Stimulated activated CD8-positive, alpha-beta memory T cell treated with anti-CD3 and anti-CD28 coated beads, Interleukin-7, amount 100 ng/mL, for 1 hour (primary cell): ENCODE measurements at places on chromosomes 3 and 15.

- DNase-seq, result no peak
Measured at GRCh38 chr3:117170094-117170493, 460.5 kb downstream of the TUSC7 start.

GRCh38 chr15:70473581-70474370, 289.6 kb downstream of the UACA start:
- DNase-seq, result no peak

GRCh38 chr15:63354821-63355650, 26.6 kb downstream of the CA12 start:
- no peak for DNase-seq

DNA sequence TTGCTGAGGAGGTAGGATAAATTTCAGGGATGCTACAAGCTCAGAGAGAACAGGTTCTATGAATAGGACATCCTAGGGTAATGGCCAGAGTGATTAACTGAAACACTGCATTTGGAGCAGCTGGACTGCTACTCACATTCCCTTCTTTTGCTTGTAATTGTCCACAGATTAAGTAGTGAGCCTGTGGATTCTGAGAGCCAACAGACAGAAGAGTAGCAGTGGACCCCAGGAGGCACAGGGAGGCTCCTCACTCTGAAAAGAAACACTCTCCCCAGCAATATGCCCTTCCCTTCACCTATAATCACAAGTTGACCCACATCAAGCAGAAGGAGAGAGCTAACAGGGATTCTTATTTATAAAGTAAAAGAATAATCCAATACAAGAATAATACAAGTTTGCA, 10.6 kb upstream of the RFX7 start:
- no peak for DNase-seq

DNA sequence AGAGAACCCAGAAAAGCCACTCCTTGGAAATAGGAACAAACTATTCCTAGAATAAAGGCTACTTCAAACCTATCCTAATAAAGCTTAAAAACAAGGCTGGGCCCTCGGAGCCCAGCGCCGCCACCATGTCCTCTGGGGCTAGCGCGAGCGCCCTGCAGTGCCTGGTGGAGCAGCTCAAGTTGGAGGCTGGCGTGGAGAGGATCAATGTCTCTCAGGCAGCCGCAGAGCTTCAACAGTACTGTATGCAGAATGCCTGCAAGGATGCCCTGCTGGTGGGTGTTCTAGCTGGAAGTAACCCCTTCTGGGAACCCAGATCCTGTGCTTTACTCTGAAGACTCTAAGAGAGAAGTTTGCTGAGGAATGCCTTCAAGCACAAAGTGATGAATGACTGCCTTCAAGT, 63.2 kb downstream of the ADAM10 start:
- DNase-seq, result no peak

DNA sequence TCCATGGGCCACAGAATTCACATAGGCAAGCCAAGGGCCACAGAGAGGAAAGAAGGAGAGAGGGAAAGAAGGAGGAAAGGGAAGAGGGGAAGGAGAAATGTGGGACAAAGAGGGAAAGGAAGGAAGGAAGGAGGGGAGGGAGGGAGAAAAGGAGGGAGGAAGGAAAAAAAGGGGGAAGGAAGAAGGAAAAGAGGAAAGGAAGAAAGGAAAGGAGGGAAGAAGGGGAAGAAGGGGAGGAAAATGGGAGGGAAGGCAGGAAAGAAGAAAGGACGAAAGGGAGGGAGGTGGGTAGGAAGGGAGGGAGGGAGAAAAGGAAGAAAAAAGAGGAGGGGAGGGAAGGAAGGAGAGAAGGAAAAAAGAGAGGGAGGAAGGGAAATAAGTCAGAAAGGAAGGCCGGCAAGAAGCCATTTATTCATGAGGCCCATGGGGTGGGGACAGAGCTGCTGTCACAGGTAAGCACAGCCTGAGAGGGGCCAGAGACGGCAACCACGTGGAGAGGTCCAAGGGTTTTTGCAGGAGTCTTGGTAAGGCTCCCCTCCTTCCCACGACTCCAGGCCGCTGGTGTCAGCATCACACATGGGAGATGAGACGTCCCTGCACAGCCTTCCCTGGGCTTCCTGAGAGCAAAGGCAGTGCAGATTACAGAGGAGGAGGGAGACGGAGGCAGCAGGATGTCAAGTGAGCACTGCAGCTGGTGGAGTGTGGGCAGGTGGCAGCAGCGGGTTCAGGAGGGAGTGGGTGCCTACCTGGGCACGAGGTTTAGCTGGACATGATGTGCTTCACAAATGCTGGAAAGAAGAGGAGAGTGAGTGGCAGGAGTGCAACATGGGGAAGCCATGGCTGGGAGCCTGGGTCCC, 5.5 kb downstream of the MYL3 start:
- no peak for DNase-seq

GRCh38 chr3:156792945-156793344, 33.2 kb upstream of the LEKR1 start:
- DNase-seq, result no peak

- DNase-seq, result no peak
Measured at GRCh38 chr3:66655671-66656070, 154.8 kb upstream of the LRIG1 start.
